ENCODE measurements at places on chromosomes 4 and X.

DNA sequence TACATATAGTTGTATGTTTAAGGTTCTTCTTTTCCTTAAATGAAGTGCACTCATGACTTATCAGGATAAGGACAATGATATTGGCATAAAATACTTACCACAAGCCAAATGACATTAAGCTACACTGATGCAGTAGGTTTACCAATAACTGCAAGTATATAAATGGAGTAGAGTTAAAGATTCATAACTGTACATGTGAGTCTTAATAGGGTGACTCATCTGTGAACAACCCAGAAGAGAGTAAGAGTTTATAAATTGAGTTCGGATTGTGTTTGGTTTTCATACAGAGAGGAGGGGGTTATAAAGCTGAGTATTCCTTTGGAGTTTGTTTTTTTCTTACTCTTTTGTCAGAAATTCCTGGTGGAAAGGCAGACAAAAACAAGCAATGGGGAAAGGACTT lies 144.8 kb downstream of the TLL1 start:
- ATAC-seq, result peak; percentile 58

- peak; percentile 57 for ATAC-seq
Observed at GRCh38 chrX:108439426-108439942, at the start of gene COL4A5. Gene COL4A5 (plus strand): TSS chrX:108439838. CDS start chrX:108440126, 288 bp downstream.

- ATAC-seq, result no peak
Observed at GRCh38 chr4:117514391-117515175, 429.2 kb upstream of the TRAM1L1 start.

DNA sequence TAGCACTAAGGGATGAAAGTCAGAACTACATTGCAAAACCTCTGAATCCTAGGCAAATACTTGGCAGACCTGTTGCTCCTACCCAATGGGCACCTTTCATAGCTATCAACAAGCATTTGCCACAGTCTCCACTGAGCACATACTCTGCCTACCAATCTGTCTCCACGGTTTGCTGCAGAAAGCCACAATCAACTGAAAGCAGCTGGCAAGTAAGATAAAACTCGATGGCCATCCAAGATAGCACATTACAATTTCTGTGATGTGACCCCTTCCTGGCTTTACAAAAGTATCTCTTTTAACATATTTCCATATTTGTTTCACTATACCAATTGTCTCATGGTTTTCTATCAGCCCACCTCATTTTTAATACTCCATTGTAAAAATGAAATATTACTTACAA lies 1060.5 kb upstream of the INTU start:
- ATAC-seq, result no peak
